D721Med (cell line): ENCODE measurements at places on chromosomes 3 and 15.

- DNase-seq, result no peak
Observed at GRCh38 chr3:31993843-31994242, 12.3 kb downstream of the ZNF860 start.

- DNase-seq, result no peak
Observed at GRCh38 chr15:81061490-81062253, 60.9 kb downstream of the TLNRD1 start.

GRCh38 chr3:16106050-16106449, 68.4 kb upstream of the GALNT15 start:
- DNase-seq, result no peak

- DNase-seq, result no peak
Observed at GRCh38 chr3:78992400-78992799, 775.4 kb downstream of the ROBO1 start.

DNA sequence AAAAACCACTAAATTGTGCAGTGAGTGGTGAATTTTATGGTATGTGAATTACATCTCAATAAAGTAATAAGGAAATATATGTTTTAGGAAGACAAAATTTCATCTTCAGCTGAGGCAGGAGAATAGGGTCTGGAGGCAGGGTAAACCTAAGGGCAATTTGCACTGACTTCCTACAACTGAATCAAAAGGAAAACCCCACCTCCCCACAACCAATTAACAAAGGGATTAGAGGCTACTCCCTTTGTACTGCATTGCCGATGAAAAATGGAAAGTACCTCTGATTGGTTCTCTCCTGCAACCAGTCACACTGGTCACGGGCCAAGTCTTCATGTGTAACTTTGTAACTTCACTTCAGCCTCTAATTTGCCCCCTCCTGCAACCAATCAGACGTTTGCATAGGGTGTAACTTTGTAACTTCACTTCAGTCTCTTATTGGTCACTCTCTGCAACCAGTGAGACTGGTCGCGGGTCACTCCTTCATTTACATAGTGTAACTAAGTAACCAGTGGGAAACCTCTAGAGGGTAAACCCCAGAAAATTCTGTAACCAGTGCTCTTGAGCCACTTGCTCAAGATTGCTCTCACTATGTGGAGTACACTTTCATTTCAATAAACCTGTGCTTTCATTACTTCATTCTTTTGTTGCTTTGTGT, 244.5 kb downstream of the CNTN4 start:
- DNase-seq, result no peak

GRCh38 chr3:138254216-138254615, 67.1 kb downstream of the ARMC8 start:
- DNase-seq, result no peak

- no peak for DNase-seq
Observed at GRCh38 chr15:44719293-44719999, 8.1 kb downstream of the B2M start.

GRCh38 chr15:84722628-84723027, 6.7 kb upstream of the SEC11A start:
- DNase-seq, result no peak

GRCh38 chr3:57967590-57967989, 40.6 kb upstream of the FLNB start:
- no peak for DNase-seq

GRCh38 chr3:16474920-16475319, 38.6 kb downstream of the RFTN1 start:
- no peak for DNase-seq

- no peak for DNase-seq
Observed at GRCh38 chr3:69087030-69087791, 2.5 kb downstream of the ARL6IP5 start.

DNA sequence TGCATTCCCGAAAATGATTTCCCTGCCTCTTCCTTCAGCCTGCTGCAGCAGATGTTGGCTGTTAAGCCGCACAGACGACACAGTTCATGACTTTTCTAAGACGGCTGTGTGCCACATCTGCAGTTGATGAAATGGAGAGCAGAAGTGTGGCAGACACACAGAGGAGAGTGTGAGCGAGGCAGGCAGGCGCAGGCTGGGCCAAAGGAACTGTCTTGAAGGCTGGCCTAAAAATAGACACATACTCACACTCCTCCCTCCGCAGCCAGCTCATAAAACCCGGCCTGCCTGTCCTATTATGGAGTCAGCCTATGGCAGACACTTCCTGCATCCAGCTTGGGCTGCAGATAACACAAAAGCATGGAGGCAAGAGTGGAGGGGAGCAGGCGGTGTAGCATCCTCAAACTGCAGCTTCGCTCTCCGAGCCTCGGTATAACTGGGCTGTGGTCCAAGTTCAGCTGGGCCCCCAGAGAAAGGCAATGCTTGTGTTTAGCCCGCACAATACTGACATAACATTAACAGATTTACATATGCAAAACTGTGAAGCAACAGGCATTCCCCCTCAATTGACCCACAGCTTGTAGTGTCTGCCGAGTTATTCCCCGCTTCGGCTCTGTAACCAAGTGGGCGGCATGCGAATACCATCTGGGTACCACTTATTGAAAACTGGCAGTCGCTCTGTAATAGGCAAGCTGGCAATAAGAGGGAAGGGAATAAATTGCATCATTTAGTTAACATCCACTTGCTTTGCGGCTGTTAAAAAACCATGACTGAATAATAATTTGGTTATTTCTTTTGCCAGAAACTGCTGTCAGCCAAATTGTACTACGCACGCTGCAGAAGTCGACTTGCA, 40.8 kb downstream of the FOXP1 start:
- DNase-seq, result no peak

DNA sequence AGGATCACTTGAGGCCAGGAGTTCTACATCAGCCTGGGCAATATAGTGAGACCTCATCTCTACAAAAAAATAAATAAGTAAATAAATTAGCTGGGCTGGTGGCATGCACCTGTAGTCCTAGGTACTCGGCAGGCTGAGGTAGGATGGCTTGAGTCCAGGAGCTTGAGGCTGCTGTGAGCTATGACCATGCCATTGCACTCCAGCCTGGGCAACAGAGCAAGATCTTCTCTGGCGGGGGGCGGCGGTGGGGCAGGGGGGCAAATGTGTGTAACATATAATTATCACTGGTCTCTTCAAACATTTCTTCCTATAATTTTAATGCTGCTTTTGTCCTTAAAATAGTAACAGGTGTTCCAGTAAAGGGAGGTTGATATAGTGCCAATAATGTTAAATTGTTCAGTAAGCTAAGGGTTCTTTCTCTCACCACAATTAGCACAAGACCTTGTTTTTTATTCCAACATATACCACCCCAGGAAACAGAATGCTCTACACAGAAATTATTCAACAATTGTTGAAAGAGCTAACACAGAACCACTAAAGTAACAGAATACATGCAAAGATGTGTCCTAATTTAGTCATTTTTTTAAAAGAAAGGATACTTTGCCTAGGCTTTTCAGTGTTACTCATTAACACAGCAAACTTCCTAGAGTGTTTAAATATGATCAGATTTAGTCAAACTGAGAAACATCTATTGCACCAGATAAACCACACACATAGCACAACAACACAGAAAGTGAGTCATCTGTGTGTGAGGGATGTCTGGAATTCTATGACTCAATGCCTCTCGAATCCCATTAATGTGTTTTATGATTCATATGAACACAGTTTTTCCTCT, 29.1 kb downstream of the ANKRD28 start:
- DNase-seq, result no peak

- no peak for DNase-seq
Observed at GRCh38 chr15:34841262-34841725, 45.9 kb upstream of the ACTC1 start.

DNA sequence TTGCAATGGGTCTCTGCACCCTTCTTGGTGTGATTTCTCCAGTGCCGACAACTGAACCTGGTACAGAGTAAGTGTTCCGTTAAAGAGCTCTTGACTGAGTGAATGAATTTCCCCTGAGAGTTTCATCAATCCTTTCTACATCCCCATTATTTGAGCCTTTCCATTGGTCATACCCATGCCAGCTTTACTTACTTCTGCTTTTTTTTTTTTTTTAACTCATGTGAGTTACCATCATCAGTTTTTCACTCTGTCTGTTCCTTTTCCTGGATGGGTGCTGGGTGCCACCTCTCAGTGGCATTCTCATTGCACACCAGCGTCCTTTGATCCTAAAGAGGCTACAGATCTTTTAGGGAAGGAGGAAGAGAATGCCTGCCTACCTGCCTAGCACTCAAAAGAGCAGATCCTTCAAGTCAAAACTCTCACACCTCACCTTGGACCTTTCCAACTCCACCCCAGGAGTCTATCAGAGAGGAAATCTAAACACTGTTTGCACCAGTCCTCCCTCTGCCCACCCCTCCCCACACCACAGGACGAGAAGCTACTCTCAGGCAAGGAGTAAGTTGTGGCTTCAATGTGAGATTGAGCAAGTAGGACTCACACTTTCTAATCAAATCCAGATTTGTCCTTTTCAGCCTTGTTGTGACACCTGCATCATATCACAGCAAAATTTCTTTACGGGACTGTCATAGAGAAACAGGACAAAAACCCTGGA, 13.1 kb upstream of the USP3 start:
- no peak for DNase-seq

GRCh38 chr3:153269730-153270129, 107.7 kb downstream of the RAP2B start:
- no peak for DNase-seq

GRCh38 chr3:119702530-119703527, at the start of gene CFAP91:
TSS of gene CFAP91 (plus strand) at chr3:119703022. CDS start at chr3:119703099, 77 bp downstream.
- peak; percentile 66 for DNase-seq

GRCh38 chr3:66537735-66538134, 36.9 kb upstream of the LRIG1 start:
- no peak for DNase-seq

DNA sequence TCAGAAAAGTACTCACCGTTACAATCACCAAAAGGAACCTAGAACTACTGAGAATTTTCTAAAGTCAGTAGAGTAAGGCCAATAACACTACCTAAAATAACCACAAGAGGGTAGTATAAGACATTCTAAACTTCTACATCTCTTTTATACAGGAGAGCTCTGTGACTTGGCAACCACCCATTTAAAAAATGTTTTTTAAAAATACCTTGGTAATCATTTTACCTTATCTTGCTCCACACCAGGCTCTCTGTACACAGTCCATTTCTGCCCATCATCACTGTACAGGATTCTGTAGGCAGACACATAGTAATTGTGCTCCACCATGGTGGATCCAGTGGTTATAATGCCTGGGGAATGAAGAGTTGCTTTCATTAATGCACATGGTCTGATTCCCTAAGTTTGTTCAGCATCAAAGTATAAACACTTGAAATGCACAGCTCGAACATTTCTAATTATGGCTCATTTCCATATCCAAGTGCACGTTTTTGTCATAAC, 54.5 kb downstream of the ST3GAL6 start:
- DNase-seq, result no peak

- DNase-seq, result no peak
Observed at GRCh38 chr3:73473898-73474416, 150.8 kb downstream of the PDZRN3 start.

- no peak for DNase-seq
Observed at GRCh38 chr3:183197734-183198133, 35.2 kb upstream of the LAMP3 start.

GRCh38 chr15:63672369-63672768, 75.2 kb downstream of the FBXL22 start:
- no peak for DNase-seq

DNA sequence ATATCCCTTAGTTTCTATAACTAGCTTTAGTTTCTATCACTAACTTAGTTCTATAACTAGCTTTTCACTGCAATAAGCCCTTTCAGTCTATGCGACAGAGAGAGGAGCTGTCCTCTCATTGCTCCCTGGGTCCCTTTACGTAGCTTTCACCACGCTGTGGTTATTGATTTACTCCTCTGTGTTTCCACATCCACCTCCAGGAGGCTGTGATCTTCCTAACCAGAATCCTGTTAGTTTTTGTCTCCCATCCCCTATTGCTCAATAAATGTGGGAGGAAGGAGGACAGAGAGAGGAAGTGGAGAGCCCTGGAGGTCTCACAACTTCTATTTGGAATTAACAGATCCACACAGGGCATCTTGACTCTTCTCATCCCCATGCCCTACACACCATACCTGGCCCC, 1036.1 kb downstream of the MCTP2 start:
- no peak for DNase-seq

GRCh38 chr15:62150445-62150844, 14.6 kb downstream of the C2CD4B start:
- no peak for DNase-seq

DNA sequence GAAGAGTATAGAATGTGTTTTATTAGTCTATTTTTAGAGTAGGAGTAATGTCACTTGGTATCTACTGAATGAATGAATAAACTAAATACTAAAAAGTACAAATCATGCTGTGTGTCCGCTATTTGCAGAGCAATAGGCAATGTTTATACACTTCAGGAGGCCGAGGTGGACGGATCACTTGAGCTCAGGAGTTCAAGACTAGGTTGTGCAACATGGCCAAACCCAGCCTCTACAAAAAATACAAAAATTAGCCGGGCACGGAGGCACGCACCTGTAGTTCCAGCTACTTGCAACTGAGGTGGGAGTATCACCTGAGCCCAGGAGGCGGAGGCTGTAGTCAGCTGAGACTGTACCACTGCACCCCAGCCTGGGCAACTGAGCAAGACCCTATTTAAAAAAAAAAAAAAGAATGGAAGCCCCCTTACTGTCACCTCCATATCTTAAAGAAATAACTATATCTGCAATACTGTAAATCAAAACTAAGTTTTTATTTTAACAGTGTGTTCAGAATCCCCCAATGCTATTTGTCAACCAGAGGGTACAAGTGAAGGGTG, 98.4 kb downstream of the DHX30 start:
- no peak for DNase-seq

- DNase-seq, result no peak
Observed at GRCh38 chr3:13346481-13347389, 73.4 kb downstream of the NUP210 start.

- DNase-seq, result no peak
Observed at GRCh38 chr3:43970920-43971319, 270.8 kb upstream of the TOPAZ1 start.

DNA sequence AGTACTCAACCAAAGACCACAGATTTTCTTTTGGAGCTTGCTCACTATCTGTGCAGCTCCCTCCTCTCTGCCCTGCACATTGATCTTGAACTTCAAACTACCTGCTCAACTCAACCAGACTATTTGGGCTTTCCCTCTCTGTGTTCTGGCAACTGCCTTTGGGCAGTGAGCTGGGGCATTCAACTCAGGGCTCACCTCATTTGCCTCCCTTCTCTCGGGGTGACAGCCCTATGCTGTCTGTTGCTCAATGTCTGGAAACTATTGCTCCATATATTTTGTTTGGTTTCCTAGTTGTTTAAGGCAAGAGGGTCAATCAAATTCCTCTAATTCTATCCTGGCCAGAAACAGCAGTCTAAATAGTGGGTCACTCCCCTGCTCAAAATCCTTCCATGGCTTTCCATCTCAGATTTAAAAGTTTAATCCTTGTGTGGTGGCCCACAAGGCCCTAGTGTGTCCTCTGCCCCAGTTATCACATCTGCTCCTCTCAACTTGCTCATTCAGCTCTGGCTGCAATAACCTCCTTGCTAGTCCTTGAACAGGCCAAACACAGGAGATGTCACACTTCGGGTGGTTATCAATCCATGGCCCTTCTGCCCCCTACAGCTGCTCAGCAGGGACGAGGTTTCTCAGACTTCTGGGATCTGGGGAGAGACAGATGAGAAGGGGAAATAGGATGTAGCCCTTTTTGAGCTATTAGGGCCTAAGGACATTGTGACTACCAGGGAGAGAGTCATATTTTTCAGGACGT, 67.8 kb downstream of the SNRK start:
- no peak for DNase-seq
